D721Med (cell line): ENCODE measurements at places on chromosomes 4 and X.

GRCh38 chrX:20968996-20969395 is 405.2 kb upstream of the CNKSR2 start:
- no peak for DNase-seq

- no peak for DNase-seq
These were observed 70.9 kb downstream of the HTT start for GRCh38 chr4:3145234-3145924.

DNA sequence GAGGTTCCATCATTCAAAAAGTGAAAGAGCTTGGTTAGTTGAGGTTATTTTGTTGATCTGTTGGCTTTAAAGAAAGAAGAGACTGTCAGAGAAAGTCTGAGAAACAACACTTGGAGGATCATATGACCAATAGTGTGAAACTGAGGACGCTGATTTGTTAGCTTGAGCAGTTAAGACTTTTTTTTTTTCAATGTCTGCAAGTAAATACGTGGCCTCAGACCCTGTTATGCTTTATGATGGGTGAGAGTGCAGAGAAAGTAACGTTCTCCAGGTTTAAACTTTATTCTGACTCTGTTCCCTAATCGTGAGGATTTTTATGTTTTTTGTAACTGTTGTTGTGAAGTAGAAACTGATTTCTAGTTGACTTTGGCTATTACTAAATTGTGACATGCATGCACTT is 45.9 kb downstream of the GAB1 start:
- no peak for DNase-seq

DNA sequence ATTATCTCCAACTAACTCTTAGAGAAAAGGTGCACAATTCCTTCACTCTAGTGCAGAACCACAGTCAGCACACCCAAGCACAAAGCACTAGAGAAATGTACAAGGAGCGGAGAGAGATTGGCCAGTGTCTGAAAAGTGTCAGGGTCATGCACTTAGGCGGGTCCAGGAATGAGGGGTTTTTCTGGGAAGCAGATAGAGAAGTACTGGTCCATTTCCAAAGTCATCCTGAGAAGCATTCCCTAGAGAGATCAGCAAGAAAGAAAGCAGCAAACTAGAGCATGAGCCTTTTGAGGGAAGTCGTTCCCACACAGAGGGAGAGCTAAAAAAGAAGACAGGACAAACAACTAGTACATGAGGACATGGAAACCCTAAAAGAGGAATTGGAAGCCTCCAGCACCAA is 168.1 kb upstream of the MAP3K15 start:
- no peak for DNase-seq

DNA sequence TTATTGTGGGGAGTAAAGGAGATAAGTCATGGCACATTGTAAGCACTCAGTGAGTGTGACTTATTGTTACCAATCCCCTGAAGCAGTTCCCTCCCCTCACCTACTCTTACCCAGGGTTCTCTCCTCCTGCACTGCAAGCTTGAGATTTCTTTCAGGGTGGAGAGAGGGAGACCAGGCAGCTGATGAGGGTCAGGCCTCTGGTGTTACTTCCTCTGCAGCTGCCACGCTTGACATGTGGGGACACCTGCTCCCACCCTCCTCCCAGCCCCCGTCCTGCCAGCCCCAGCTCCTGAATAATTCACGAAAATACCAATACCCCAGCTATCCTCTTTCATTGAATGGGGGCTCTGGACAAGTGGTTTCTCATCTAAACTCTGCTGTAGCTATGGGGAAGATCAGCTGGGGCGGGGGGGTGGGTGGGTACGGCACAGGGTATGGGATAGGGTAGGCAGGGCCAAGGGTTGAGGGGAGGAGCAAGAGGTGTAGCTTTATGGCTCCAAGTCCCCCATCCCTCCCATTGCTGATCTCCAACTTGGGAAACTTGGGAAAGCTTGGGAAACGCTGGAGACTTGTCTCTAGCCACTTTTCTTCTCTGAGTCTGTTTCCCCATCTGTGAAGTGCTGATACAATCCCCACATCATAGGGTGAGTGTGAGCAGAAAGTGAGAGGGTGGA is 148.5 kb upstream of the PJA1 start:
- no peak for DNase-seq

DNA sequence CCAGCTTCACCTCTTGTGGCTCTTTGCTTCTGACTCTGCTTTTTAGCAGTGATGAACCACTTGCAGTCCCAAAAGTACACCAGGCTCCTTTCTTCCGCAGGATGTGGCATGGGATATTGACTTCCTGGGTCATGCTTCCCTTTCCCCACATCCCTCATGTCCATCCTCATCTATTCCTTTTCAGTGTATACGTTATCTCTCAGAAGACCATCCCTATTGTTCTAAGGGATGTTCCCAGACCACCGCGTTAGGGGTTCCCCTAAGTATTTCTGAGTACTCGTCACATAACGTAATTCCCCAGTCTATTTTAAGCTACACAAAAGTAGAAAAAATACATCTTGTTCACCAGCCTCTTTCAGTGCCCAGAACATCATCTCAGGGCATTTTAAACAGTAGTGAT is 71.1 kb upstream of the NLGN4X start:
- no peak for DNase-seq

DNA sequence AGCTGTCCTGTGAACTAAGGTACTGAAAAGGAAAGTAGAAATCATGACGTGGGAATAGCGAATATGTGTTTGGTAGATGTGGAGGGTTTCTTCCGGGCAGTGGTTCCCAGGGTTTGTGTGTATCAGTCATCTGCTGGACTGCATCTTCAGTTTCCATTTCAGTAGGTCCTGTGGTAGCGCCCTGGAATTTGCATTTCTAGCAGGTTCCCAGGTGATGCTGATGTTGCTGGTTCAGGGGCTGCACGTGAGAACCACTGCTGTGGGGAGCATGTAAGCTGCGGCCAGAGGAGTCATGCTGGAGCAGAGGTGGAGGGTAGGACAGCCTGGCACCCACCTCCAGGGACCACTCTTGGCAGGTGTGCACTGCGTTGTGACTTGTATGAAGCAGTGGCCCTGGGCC is 47.1 kb downstream of the ARHGAP10 start:
- no peak for DNase-seq

DNA sequence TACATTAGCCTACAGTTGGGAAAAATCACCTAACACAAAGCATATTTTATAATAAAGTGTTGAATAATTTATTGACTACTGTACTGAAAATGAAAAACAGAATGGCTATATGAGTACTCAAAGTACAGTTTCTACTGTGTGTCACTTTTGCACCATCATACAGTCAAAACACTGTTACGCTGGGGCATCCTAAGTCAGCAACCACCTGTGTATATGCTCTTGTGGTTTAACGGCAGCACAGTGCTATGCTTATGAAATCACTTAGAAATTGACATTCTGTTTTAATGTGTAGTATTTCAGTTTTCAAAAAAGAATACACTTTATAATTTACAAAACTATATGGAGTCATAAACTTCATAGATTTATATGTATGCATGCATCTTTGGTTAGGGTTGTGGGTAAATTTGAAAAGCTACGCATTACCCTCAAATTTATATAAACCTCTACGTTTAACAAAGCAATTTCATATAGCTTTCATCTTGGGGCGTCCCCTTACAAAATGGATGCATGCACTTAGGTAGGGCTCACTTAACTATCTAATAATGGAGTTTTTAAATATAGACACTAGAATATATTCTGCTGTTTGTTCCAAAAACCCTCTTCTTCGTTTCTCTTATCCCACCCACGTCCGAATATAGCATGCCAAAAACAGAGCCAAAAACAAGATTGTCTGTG is 690 bp upstream of the NEIL3 start:
- no peak for DNase-seq

- no peak for DNase-seq
These were observed 30.5 kb upstream of the COL25A1 start for GRCh38 chr4:109332926-109333464.

GRCh38 chr4:80286451-80286850 is 20.0 kb downstream of the FGF5 start:
- DNase-seq, result no peak

DNA sequence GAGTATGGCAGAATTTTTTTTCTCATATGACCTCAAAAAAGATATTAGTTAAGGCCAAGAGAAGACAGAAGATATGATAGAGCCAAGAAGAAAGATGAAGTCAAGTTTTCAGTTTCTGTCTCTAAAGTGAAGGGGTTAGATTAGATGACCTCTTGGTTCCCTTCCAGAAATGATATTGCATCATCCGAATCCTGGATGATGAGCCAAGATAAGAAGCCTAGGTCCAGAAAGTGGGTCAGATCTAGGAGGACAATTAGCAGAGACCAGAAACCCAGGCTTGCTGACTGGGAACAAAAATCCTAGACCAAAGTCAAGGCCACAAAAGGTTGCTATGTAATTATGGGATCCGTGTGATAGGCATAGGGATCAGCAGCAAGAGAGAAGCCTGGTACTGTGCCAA is 20.2 kb downstream of the SATL1 start:
- DNase-seq, result no peak

DNA sequence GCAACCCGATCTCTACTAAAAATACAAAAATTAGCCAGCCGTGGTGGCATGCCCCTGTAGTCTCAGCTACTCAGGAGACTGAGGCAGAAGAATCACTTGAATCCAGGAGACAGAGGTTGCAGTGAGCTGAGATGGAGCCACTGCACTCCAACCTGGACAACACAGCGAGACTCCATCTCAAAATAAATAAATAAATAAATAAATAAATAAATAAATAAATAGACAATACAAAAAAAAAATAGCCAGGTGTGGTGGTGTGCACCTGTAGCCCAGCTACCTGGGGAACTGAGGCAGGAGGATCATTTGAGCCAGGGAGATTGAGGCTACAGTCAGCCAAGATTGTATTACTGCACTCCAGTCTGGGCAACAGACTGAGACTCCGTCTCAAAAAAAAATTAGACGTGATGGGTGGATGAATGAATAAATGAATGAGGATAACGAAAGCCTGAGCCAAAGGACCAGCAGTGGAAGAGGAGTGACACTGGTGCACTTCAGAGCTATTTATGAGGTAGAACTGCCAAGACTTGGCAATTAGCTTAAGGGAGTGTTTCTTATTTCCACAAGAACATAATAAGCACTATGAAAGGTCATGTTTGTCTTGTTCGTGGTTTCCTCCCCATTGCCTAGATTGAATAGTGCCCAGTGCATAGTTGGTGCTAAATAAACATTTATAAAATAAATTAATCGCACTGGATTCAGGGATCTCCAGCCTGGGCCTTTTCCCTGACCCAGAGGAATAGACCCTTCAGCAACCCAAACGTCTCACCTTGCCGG is 232.2 kb downstream of the IDS start:
- DNase-seq, result no peak

GRCh38 chrX:20248592-20249192 is 18.0 kb downstream of the RPS6KA3 start:
- no peak for DNase-seq

DNA sequence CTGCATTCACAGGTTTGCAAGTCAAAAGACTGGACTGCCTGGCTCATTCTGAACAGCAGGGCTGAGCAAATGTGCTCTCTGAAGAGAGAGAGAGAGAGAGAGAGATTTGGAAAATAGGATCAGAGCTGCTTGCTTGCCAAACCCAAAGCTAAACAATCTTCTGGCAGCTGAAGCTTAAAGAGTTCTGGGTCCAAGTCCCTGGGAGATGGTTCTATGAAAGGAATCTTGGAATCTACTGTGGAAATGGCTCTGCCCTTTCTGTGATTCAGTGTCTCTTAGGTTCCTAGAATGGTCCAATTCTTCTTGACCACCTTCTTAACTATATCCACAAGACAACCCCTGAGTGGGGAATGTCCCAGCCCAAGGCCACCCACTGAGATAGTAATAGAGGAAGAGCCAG is 66.1 kb upstream of the EFNB1 start:
- DNase-seq, result no peak

DNA sequence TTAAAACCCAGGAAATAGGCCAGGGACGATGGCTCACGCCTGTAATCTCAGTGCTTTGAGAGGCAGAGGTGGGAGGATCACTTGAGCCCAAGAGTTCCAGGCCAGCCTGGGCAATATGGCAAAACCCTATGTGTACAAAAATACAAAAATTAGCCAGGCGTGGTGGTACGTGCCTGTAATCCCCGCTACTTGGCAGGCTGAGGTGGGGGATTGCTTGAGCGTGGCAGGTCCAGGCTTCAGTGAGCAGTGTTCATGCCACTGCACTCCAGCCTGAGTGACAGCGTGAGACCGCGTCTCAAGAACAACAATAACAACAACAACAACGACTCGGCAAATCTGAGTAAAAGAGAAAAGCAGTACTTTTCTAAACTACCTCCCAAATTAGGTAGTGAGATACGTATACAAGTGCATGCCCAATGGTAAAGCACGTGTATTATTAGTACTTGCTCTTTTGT is 13.0 kb upstream of the NDUFC1 start:
- no peak for DNase-seq

DNA sequence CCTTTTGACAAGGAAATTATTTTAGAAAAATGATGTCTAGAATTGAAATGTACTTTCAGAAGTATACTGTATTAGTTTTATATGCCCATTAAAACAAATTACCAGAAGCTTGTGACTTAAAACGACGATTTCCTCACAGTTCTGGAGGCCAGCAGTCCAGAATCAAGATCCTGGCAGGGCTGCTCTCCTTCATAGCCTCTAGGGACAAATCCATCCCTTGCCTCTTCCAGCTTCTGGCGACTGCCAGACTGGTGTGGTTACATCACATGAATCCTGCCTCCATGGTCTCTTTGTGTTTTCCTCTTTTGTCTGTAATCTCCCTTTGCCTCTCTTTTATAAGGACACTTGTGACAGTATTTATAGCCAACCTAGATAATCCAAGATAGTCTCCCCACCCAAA is 97.1 kb downstream of the IQCM start:
- no peak for DNase-seq

GRCh38 chr4:113851816-113852215 is 90.3 kb upstream of the CAMK2D start:
- DNase-seq, result no peak

DNA sequence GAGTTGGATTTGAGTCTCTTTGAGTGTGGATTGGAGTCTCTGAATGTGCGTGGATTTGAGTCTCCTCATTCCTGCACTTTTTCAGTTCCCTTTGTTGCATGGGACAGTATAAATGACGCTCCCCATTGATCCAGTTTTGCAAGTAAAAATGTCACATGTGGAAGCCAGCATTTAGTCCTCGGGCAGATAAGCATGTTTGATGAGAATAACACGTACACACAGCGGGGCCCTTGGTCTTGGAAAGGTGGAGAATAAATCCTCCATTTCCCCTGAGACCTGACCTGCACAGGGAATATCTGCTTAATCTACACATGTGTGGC is 8.1 kb downstream of the P2RY8 start:
- no peak for DNase-seq

DNA sequence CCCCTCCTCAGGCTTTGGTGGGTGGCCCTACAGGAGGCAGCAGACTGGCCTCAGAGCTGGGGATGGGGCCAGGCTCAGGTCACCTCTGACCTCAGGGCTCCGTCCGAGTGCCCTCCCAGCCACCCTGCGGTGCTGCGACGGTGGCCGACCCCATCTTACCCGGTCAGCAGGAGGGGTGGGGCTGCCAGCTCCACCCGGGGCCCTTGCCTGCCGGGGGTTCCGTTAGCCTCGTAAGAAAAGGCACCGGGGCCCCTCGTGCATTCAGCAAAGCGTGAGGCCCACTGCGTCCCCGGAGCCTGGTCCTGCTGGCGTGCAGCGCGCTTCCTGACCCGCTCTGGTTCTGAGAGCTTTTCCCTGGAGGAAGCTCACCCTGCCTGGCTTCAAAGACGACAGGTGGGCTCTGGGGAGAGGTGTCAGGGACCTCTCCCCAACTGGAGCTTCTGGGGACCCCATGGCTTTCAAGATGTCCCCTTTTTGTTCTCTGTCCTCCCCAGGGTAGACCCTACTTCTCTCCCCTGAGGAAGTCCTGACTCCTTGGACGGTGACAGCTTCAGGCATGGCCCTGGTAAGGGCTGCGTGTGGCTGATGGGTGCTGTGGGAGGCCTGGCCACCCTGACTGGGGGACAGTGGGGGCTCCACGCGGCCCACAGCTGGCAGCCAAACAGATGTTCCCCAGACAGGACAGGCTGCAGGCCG is 15.9 kb downstream of the FGFRL1 start:
- no peak for DNase-seq
